NCI-H1436 treated with DMSO at 0.1 percent for 48 hours (cell line): ENCODE measurements at places on chromosomes 3 and 15.

DNA sequence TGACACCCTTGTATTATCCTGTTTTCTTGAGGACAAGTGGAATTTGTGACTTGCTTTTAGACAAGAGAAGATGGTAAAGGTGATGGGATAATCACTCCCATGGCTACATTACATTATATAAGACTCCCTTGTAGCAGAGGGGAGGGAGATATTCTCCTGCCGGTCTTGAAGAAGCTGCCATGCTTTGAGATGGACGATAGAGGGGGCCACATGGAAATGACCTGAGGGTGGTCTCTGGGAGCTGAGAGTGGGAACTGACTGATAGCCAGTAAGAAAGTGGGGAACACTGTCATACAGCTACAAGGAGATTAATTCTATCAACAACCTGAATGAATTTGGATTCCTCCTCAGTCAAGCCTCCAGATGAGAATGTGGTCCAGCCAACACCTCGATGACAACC, 540.1 kb downstream of the NTRK3 start:
- no peak for DNase-seq

- DNase-seq, result no peak
These were observed 116.9 kb upstream of the EIF1B start for GRCh38 chr3:40192628-40193027.

DNA sequence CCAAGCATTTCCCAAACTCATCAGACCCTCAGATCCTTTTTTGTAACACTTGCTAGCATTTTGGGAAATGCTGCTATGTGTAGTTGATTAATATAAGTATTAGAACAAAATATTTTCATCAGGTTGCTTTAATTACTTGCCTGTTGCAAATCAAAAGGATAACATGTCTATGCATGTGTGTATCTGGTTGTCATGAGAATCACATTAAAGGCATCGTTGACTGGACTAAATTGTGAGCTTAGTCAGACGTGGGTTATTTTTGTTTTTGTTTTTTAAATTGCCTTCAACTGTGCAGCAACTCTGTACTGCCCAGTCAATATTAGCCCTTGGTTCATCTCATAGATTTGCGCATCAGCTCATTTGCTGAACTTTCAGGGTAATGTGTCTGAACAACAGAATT, 81.6 kb downstream of the SLMAP start:
- DNase-seq, result no peak

GRCh38 chr3:140177943-140178342, 243.0 kb downstream of the CLSTN2 start:
- DNase-seq, result no peak

- DNase-seq, result no peak
These were observed 27.3 kb upstream of the PARL start for GRCh38 chr3:183911763-183912506.

DNA sequence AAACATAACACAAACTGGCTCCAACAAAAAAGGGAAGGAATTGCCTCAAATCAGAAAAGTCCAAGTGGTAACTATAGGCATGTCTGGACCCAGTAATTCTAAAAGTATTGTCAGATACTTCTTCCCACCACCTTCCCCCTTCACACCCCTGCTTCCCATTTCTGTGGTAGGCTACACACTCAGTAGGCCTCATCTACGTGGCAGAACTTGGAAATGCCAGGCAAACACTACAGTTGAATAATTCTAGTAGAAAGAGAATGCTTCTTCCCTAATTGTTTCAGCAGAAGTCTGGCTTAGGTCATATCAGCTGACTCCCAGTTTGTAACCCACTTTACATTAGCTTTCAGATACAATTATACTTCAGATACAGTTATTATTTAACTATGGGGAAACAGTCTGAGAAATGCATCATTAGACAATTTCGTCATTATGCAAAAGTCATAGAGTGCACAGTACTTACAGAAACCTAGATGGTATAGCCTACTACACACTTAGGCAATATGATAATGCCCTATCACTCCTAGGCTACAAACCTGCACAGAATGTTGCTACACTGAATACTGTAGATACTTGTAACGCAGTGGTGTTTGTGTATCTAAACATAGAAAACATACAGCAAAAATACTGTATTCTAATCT, 6.4 kb downstream of the SETMAR start:
- DNase-seq, result no peak

DNA sequence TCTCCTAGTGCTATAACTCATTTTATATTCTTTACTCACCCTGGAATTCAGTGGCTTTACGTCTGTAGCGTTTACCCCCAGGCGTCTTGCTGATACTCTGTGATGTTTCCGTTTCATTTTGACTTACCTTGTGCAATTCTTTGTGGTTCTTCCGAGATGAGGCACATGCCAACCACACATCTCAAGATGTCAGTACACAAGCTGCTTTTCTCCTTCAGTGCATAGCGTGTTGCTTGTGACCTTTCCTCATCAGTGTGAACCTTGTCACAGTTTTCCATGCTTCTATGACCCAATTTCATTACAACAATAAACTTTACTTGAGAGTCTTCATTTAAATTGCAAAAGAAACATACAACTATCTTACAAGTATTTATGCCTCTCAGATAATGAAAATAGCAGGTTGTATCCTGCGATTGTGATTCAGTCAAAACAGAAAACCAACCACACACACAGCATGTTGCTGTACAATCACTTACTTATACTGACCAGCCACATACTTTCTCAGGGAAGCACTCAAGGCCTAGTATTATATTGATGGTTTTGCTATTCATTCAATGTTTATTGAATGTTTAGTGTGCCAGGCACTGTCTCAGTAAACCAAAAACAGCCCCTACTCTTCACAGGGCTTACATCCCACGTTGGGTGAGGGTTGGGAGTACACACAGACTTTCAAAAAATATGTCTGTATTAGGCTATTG, 4.6 kb upstream of the TBL1XR1 start:
- DNase-seq, result no peak
